Liver (tissue), 10 donors: ENCODE measurements at places on chromosomes 7 and 10. TPM values are rescaled to one million over a fixed set of nuclear protein-coding genes. Genes with fewer than 3 reads are reported as not detected.
A peak's percentile ranks its signal among the peaks of the same experiment; 100 is the strongest.

GRCh38 chr10:133307776-133308420 is 774 bp downstream of the TUBGCP2 start:
- peaks cover 25% of the 10 kb centered on the region for H3K4me1 ChIP-seq
- no peaks in the 10 kb centered on the region for H3K27me3 ChIP-seq
- peaks cover 15% of the 10 kb centered on the region for H3K36me3 ChIP-seq
- peak; percentile 88 for DNase-seq
- peak overlapping the region; percentile 91 for H3K27ac ChIP-seq

The COG5 gene
- total RNA-seq: 12.7 TPM

DNA sequence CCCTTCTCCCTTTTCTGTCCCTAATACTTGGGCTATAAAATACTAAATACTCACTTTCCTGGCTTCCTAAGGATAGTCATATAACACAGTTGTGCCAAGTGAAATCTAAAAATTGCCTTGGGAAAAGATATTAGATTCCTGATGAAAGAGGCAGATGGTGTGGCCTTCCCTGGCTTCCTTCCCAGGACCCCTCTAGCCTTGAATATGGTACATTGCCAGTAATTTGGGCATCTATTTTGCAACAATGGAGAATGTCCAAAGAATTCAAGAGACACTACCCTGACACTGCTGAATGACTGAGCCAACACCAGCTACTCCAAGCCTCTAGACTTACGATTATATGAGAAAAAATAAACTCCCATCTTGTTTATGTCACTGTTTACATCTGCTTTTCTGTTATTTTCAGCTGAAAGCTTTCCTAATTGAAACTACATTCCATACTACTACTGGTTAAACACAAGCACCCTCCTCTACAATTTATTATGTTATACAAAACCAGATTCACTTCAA is 17.9 kb downstream of the COPG2 start:
- DNase-seq: no peak
- H3K36me3 ChIP-seq: no peaks in the 10 kb centered on the region
- H3K4me3 ChIP-seq: no peak overlapping the region
- H3K27me3 ChIP-seq: no peaks in the 10 kb centered on the region

The CTBP2 gene
- total RNA-seq: 59.2 TPM

GRCh38 chr10:90289037-90289436 is 568.8 kb downstream of the HTR7 start:
- H3K36me3 ChIP-seq: no peaks in the 10 kb centered on the region
- H3K4me3 ChIP-seq: no peak overlapping the region
- no peaks in the 10 kb centered on the region for H3K4me1 ChIP-seq
- no peak for DNase-seq
- no peaks in the 10 kb centered on the region for H3K27me3 ChIP-seq

DNA sequence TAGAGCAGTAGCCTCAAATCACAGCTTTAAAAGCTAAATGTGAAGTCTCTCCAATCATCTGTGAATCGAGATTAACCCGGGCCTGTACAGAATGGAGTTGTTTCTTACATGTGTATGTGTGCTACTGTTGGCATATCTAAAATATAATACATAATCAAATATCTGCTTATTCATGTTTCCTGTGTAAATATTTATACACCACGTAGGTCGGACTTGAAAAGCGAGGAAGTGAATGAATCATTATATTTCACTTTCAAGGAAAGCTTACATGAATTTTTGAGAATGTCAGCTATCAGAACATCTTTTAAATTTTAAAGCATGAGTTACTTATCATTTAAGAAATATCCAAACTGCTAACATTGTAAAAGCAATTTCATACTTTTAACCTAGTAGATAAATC is 233.3 kb downstream of the SLC25A13 start:
- no peak overlapping the region for H3K4me3 ChIP-seq
- H3K27ac ChIP-seq: no peak overlapping the region
- DNase-seq: no peak

DNA sequence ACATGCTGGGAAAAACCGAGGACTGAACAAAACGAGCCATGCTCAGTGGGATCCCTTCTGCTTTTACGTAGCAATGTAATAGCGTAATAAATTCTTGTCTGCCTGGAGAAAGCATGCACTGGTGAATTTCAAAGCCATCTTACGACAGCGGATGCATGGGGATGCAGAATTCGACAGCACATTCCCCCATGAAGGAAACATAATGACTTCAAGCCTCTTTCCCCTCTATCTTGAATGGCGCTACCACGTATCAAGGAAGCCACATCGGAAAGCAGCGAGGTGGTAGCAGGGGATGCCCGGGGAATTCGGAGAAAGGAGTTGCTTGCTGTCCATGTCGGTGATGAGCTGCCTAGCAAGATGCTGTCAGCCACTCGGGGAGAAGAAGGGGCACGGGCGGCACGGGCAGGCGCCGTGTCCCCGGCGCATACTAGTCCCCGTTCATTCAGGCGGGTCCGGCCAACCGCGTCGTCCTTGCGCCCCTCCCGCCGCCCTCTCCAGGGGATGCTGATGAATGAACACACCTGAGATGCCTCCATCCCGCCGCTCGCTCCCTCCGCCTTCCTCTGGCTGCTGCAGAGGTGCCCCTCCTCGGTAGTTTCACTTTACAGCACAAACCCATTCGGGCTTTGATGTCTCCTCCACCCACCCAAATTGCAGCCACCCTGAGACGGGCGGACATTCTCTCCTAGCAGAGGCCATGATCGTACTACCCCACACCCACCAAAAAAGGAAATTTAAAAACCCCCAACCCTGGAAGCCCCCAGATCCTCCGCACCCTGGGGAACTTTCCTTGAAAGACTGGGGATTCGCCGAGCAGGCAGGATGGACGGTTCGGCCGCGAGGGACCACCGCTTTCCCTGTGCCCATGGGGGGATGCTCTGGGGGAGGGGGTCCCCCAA is 644 bp downstream of the SORBS1 start:
- peak overlapping the region; percentile 91 for H3K27ac ChIP-seq
- peak overlapping the region; percentile 78 for H3K4me3 ChIP-seq
- peak; percentile 62 for DNase-seq
- H3K27me3 ChIP-seq: no peaks in the 10 kb centered on the region
- no peaks in the 10 kb centered on the region for H3K4me1 ChIP-seq

DNA sequence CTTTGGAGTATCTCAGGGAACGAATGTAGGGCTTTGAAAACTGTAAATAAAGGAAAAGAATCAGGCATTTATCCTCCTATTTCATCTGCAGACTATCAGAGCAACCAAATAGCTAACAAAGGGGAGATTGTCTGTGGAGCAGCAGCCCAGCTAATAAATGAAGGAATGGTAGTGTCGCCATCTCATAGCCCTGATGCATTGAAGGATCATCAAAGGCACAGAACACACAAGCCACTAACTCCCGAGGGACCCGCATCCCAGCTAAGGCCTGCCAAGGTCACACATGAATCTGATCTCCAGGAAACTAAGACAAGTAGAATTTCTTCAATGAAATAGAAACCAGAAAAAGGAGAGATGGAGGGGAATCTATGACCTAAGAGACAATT is 38.2 kb downstream of the CALML5 start:
- H3K27ac ChIP-seq: no peak overlapping the region
- no peak for DNase-seq
- no peaks in the 10 kb centered on the region for H3K27me3 ChIP-seq
- peaks cover 2% of the 10 kb centered on the region for H3K4me1 ChIP-seq
- H3K36me3 ChIP-seq: no peaks in the 10 kb centered on the region

The SPDYE1 gene
- not detected for total RNA-seq

The OR2A1 gene
- not detected for total RNA-seq

DNA sequence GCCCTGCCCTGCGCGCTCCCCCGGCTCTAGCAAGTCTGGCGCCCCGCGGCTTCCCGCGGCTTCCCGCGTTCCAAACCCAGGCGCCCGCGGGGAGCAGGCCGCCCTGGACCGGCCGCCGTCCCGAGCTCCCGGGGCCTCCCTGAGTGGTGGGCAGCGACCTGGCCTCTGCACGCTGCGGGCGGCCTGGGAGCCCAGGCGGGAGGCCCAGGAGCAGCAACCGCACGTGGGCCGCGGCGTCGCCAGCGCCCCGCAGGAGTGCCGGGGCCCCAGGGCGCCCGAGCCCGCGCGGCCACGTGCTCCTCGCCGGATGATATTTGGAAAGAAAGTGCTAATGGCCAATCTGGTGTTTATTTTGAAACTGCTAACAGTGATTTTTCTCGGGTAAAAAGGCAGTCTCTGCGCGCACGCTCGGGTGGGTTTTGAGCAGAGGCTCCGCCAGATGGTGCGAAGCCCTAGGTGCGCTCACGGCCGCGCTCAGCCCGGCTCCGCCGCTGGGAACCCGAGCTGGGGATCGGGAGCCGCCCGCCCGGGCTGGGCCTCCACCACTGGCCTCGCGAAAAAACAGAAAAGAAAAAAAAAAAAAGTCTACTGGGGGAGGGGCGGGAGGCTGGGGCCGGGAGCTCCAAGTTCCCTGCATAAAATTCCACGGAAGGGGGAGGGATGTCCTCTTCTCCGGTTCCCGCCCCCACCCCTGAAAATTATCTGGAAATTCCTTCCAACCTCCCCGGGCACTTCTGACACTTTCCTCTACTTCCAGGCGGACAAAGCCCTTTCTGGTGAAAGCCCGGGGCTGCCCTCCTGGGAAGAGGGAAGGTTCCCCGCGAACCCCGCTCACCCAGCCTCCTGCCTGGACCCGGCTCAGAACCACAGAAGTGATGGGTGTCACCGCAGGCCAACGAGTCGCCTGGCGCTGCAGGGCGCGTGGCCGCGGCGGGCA is 4.3 kb downstream of the EBF3 start:
- H3K36me3 ChIP-seq: no peaks in the 10 kb centered on the region
- H3K27me3 ChIP-seq: peaks cover 8% of the 10 kb centered on the region
- H3K4me1 ChIP-seq: peaks cover 30% of the 10 kb centered on the region
- no peak overlapping the region for H3K27ac ChIP-seq
- no peak overlapping the region for H3K4me3 ChIP-seq
- DNase-seq: no peak

- H3K4me3 ChIP-seq: no peak overlapping the region
- H3K4me1 ChIP-seq: no peaks in the 10 kb centered on the region
- DNase-seq: no peak
- H3K36me3 ChIP-seq: no peaks in the 10 kb centered on the region
- no peaks in the 10 kb centered on the region for H3K27me3 ChIP-seq
Measured at GRCh38 chr7:146788008-146788407, 671.4 kb downstream of the CNTNAP2 start.

The MRLN gene
- not detected for total RNA-seq

The EBF3 gene
- not detected for total RNA-seq

DNA sequence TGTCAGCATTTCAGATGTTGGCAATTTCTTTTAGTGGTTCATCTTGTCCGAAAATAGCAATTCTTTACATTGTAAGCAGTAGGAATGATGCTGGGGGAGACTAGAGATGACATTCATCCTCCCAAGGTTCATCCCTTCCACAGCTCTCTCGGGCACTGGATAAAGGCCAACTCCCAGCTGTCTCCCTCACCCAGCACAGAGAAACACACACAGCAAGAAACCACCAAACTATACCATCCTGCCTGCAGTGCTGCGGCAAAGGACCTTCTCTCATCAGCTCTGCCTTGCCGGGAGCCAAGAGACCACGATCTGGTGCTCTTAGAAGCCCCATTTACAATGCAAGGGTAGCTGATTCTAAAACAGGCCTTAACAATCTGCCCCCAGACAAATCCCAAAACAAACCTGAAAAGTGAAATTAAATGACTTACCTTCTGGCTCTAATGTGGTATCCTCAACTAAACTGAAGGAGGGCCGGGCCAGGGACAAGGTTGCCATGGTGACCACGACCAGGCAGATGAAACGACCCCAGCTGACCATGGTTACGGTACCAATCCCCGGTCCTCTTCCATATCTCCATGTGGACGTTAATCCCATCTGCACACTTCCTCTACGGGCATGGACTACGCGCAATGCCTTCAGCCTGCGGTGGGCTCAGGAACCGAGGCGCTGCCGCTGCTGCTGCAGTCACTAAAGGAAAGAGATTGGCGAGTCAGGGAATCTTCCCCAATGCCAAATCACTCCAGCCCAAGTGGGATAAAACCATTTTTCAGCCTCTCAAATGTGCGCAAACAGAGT is 4.8 kb downstream of the FGFR2 start:
- H3K4me3 ChIP-seq: no peak overlapping the region
- no peak for DNase-seq
- no peak overlapping the region for H3K27ac ChIP-seq
- peaks cover 38% of the 10 kb centered on the region for H3K4me1 ChIP-seq
- no peaks in the 10 kb centered on the region for H3K36me3 ChIP-seq

DNA sequence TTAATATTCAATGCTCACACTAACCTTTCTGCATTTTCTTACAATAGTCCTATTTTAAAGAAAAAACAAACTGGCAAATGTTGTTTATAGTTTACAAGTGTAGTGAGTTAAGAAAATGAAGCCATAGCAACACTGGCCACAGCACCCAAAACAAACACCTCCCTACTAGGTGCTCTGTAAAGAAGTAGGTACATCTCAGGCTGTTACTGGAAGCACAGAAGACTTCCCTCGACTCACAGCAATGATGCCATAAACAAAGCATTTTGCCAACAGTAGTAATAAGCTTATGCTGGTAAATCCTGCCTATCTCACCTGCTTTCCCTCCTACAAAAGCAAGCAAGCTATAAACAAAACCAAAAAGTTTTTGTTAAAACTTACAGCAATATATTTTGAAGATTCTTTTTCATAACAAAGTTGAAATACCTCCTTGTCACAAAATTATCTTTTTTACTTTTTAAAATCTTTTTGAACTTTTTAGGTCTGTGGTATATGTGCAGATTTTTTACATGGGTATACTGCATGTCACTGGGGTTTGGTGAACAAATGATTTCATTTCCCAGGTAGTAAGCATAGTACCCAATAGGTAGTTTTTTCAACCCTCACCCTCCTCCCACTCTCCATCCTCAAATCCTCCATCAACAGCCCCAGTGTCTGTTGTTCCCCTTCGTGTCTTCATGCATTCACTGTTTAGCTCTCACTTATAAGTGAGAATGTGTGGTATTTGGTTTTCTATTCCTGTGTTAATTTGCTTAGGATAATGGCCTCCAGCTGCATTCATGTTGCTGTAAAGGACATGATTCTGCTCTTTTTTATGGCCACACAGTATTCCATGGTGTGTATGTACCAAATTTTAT is 28.4 kb downstream of the COA1 start:
- H3K27me3 ChIP-seq: no peaks in the 10 kb centered on the region
- H3K4me3 ChIP-seq: no peak overlapping the region

The SLC26A4 gene
- 0.25 TPM for total RNA-seq

- H3K4me1 ChIP-seq: peaks cover 2% of the 10 kb centered on the region
- no peak for DNase-seq
- peaks cover 3% of the 10 kb centered on the region for H3K36me3 ChIP-seq
- H3K27ac ChIP-seq: no peak overlapping the region
- no peaks in the 10 kb centered on the region for H3K27me3 ChIP-seq
- H3K4me3 ChIP-seq: no peak overlapping the region
Measured at GRCh38 chr7:130974169-130974568, 240.2 kb upstream of the KLF14 start.

The STK31 gene
- 0.05 TPM for total RNA-seq

The TMEM213 gene
- total RNA-seq: not detected

DNA sequence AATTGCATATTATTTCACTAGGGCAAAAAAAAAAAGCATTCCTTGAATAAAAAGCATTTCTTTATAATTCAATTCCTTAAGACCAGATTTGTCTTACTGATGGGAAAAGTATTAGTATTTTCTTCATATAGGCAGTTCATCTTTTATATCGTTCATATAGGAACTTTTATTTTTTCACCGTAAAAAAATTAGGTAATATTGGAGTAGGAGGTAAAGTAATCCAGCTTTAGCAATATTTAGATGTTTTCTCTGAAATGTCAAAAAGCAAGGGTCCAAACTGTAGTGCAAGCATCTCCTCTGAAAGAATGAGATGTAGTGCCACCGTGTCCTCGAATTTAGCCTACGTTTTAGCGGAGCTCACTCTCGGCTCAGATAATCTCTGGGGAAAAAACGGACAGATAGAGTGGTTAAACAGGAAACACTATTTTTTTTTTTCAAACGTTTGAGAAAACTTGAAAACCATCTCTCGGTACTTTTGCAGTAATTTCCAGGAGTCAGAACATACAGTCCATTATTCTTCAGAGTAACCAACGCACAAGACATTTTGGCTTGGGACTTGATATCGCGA is 5.5 kb upstream of the SPAG6 start:
- no peak for DNase-seq
- peak overlapping the region; percentile 97 for H3K4me3 ChIP-seq
- H3K27me3 ChIP-seq: peaks cover 36% of the 10 kb centered on the region
- peaks cover 16% of the 10 kb centered on the region for H3K4me1 ChIP-seq
- no peaks in the 10 kb centered on the region for H3K36me3 ChIP-seq
